ENCODE measurements at places on chromosomes 2 and 18.

DNA sequence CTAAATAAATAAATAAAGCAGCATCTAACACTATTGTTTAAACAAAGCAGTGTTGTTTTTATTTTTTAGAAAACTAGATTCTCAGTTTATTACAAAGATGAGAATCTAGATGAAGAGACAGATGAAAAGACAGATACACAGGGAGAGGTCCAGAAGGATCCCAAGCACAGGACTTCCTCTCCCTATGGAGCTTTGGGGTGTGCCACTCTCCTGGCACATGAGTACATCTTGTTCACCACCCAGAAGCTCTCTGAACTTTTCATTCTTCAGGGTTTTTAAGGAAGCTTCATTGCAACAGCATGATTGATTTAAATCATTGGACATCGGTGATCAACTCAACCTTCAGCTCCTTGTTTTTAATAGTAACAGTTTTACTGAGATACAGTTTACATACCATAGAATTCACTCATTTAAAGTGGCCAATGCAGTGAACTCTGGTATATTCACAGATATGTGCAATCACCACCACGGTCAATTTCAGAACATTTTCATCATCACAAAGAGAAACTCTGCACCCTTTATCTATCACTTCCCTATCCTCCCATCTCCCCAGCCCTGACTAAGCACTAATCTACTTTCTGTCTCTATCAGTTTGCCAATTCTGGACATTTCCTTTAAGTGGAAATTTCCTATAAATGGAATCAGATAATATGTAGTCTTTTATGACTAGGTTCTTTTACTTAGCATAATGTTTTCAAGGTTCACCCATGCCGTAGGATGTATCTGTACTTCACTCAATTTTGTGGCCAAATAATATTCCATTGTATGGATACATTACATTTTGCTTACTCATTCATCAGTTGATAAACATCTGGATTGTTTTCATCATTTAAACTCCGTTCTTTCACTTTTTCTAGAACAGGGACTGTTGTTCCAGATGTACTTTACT is 62.3 kb upstream of the ZFP36L2 start:
- no peak for DNase-seq

DNA sequence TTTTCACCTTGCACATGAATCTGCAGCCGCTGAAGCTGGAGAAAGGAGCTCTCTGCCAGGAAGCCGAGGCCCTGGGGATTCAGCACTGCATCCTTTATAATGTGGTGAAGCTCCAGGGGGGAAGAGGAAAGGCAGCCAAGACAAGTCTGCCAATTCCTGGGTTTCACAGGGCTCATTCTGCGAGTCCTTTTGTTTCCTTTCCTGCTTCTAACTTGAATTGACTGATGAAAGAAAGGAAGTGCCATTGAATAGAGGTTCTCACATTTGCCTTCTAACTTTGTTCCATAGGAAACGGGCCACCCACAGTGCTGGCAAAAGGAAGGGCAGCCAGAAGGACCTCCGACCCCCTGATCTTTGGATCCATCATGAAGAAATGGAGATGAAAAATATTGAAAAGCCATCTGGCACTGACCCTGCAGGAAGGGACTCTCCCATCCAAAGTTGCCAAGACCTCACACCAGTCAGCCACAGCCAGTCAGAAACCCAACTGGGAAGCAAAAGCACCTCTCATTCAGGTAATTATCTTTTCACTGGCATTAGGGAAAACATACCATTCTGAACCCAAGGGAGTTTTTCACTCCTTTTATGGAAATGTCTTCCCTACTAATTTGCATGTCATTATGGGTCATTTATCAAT is 765.4 kb downstream of the MBD2 start:
- no peak for DNase-seq

GRCh38 chr18:13416848-13417247 is 198.3 kb downstream of the LDLRAD4 start:
- no peak for DNase-seq

GRCh38 chr18:9858642-9859041 is 27.1 kb upstream of the TXNDC2 start:
- DNase-seq: no peak

Data from breast epithelium (tissue), 4 donors.